Hematopoietic multipotent progenitor cell treated with erythropoietin and hydrocortisone succinate and interleukin-3 and kit ligand, for 6 days (in vitro differentiated cells): ENCODE measurements at places on chromosomes 12 and 14.

DNA sequence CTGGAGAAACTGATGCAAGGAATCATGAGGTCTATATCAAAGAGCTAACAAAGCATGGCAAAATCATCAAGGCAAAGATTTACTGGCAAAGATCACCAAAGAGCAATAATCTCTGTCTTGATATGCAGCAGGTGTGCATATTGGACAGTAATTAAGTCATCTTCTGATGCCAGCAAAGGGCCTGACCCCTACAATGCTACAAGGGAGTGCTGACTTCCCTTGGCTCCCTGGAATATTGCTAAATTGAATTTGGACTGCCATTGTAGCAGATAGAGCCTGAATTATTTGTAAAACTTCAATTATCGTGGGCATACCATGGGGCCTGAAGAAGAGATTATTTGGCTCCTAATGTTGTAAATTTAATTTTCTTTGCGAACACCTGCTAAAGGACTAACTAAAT is 307.9 kb upstream of the SYT1 start:
- no peak for DNase-seq

DNA sequence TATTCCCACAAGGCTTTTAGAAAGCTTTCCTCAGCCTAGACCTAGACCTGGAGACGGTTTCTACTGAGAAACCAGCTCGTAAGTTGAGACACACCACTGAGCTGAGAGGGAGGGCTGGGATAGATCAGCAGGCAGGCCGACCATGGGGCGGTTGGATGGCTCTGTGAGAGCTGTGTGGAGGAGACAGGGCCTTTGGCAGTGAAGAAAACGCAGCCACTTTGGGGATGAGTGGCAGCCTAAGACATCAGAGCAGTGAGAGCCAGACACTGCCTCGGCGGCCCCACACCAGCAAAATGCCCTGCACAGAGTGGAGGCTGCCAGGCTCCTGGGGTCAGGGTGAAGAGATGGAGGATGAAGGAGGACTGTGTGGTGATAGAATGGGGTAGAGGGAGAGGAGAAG is 46.0 kb downstream of the CACNA2D4 start:
- DNase-seq, result no peak

DNA sequence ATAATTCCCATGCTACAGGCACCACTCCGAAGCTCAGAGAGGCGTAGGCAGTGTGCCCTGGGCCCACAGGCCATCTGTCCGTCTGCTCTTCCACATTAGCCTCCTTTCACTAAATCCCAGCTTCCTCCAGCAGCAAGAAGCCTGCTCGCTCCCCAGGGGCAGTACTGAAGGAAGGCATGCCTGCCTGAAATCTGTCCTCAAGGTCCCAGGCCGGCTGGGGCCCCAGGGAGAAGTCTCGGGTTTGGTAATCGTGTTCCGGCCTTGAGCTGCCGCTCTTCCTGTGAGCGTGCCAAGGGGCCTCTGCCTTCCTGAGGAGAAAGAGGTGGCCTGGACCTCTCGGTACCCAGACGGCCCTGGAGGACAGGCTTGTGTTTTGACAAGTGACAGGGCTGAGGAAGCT is 15.2 kb upstream of the DLK1 start:
- peak; percentile 59 for DNase-seq

DNA sequence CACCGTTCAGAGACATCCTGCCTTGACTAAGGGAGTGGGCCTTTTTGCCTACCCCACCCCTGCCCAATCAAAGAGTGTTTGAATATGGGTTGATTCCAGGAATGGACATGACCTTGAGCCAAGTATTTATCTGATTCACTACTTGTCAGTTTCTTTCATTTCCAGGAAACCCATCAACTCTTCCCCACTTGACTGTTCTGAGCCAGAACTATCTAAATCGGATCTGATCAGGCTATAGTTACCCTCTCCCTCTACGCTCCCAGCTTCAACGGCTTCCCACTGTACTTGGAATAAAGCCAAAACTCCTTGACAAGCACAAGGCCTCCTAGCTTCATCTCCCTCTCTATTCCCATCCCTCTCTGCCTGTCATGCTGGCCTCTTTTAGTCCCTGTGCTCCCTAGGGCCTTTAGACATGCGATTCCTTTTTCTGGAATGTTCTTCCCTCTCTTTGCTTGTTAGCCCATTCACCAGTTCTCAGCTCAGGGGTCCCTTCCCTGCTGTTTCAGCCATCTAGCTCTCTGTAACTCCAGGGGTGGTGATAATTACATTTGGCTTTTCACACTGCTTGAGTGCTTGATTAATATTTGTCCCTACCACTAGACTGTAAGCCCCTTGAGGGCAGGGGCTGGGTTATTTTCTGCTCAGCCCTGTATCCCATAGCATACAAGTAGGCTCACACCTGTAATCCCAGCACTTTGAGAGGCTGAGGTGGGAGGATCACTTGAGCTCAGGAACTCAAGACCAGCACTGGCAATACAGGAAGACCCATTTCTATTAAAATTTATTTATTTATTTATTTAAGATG is 5.5 kb upstream of the ITPK1 start:
- DNase-seq, result peak; percentile 61

DNA sequence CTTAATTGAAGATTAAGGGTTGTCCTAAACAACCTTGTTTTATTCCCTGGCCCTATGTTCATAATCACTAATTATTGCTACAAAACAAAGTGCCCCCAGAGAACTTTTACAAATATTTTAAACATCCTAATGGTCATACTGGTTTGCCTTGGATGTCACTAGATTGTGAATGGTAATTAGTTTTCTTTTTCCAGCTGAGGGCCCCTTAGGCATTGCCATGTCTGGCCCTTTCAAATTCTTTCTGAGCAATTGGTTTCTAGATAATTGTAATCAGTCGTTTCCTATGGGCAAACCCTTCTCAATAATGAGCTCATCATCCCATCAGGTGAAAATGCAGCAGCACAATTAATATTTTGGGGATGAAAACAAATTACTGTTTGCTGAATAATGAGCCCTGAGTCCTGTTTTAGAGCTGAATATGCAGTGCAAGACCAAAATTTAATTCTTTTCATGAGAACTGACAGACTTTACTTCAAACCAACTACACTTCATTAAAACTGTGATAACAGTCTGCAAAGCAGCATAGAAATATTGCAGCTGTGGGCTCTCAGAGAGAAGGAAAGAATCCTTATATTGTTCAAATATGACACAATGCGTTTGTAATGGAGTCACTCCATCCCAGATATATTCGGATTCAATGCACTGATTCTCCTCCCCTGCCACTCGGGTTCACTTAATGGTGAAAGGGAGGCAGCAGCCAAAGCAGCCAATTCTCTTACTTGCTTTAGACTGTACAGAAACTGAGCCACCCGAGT is 67.7 kb upstream of the ARHGAP5 start:
- DNase-seq, result no peak

DNA sequence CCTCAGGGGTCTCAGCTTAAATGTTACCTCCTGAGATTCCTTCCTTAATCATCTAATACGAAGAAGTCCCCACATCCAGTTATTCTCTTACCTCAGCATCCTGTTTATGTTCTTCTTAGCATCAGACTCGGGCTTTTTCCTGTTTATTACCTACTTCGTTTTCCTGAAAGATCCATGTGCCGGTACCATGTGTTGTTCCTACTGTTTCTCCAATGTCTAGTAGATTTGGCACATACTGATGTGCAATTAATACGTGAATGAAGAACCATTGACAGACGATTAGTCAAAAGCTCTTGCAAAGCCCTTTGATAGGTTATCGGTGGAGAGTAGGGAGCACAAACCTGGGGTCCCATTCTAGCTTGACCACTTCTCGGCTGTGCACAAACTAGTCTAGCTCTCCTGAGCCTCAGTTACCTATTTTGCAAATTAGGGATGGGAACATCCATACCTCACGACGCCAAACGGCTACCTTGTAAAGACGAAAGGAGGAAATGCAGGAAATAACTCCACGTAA is 735 bp upstream of the MAPKAPK5 start:
- peak; percentile 41 for DNase-seq

- no peak for DNase-seq
These were observed 124.2 kb downstream of the GLT1D1 start for GRCh38 chr12:128977441-128977840.

DNA sequence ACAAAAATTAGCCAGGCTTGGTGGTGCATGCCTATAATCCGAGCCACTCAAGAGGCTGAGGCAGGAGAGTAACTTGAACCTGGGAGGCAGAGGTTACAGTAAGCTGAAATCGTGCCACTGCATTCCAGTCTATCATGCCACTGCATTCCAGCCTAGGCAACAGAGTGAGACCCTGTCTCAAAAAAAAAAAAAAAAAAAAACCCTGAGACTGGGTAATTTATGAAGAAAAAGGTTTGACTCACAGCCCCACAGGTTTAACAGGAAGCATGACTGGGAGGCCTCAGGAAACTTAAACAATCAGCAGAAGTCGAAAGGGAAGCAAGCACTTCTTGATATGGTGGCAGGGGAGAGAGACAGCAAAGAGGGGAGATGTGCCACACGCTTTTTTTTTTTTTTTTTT is 123.2 kb downstream of the GXYLT1 start:
- no peak for DNase-seq

GRCh38 chr12:67280572-67280971 is 11.4 kb downstream of the CAND1 start:
- no peak for DNase-seq

GRCh38 chr12:5798242-5799015 is 146.6 kb downstream of the ANO2 start:
- no peak for DNase-seq

GRCh38 chr12:12138203-12139154 is 67.7 kb downstream of the BCL2L14 start:
- DNase-seq, result no peak

DNA sequence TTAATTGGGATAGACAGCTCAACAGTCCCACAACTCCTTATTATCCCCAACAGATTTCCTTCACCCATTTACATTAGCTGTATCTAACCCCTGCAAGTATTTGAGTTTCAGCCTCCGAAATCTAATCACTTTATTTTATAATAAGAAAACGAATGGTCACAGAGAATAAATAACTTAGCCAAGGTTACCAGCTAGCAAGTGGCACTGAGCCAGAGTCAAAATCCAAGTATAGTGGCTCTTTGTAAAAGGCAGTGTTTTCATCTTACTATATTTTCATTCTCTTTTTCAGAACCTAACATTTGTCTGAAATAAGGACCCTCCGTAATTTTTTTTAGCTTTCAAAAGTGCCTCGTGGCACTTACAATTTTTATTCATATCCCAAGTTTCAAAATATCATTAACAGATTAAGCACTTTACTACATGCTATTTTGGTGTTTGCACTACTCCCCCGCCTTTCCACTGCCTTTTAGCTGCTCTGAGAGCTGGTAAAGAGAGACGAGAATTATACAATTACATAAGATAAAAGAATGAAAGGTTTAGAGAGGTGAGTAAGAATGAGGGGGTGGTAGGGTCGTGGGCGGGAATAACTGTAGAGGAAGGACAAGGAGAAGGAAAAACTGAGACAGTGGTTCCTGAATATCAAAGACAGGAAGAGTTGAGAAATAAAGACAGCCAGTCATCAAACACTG is 3.7 kb upstream of the USP15 start:
- DNase-seq, result no peak

GRCh38 chr14:33029511-33029910 is 90.8 kb downstream of the NPAS3 start:
- no peak for DNase-seq

DNA sequence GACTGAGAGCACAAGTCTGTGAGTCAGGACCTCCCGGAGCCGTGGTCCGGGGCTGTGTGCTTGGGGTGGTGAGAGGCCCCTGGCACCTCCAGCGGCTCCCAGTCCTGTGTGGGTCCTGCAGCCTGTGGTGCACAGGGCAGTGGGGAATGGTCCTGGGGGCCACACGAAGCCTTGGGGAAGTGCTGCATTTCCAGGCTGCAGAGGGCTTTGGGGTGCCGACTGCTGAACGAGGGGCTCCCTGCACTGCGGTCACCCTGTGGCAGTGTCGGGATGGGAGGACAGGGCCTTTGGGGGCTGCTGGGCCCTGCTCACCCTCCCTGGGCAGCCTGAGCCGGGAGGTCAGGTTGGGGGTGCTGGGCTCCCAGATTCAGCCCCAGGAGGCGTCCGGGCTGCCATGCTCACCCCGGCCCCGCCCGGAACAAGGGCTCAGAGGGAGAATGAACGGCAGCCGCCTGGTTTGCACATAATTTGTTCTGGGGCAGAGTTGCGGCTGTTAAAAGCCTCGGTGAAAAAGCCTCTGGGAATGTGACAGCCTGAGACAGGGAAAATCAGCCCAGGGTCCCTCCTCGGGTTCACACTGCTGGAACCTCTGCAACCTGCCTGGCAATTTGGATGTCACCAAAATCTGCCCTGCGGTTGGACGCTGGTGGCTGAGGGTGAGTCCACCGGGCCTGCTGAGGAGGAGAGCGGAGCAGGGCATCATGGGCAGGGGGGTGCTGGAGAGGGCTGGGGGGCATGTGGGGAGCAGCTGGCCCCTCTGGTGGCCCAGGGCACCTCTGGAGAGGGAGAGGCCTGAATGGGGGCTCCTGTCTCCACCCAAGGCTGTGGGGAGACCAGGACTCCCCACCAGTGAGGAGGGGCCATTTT is 109.2 kb downstream of the KIF26A start:
- DNase-seq, result no peak

GRCh38 chr14:67187826-67188225 is 1.4 kb upstream of the GARIN2 start:
- no peak for DNase-seq

GRCh38 chr12:27845187-27845586 is 65.2 kb upstream of the MANSC4 start:
- no peak for DNase-seq

DNA sequence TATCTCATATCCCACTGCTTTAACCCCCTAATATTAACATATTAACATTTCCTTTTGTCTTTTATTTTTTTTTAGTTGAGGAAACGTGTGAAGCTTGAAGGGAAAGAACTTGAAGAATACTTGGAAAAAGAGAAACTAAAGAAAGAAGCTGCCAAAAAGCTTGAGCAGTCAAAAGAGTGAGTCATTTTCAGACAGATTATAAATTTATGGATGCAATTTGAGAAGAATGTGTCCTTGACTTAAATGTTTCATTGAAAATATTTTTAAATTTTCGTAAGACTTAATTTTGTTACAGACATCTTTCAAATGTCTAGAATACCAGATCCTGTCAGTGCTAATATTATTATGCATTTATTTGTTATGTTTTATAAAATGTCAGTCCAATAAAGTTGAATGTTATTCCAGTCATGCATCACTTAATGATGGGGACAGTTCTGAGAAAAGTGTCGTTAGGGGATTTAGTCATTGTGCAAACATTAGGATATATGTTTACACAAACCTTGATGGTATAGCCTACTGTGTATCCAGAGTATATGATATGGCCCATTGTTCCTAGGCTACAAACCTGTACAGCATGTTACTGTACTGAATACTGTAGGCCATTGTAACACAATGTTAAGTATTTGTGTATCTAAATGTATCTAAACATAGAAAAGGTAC is 32.6 kb downstream of the CPSF2 start:
- no peak for DNase-seq

DNA sequence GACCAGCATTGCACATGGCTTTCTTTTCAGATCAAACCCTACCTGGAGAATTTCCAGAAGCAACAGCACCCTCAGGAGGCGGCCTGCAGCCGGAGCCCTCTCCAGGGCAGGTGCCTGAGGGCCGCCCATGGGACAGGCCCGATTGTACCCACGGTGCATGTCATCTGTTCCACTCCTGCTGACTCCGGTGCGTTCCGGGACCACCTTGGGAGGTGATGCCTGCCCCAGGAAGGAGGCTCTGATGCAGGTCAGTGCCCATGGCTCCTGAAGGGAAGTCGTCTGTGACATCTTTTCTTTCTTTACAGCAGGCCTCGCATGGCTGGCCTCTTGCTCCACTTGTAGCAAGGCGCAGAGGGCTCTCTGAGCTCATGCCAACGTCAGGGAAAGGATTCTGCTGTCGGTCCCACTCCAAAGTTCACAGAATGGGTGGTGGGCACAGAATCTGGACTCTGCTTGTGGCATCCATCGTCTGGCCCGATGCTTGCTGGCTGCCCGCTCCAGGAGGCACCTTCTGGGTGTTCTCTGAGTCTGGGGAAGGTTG is 160.7 kb upstream of the RTL1 start:
- no peak for DNase-seq

GRCh38 chr14:103910262-103910935 is 17.9 kb upstream of the TDRD9 start:
- peak; percentile 87 for DNase-seq
